ENCODE measurements at places on chromosomes 4 and X. TPM values are rescaled to one million over a fixed set of nuclear protein-coding genes. Genes with fewer than 3 reads are reported as not detected.
A peak's percentile ranks its signal among the peaks of the same experiment; 100 is the strongest.

Gene PCDH7
- total RNA-seq, result not detected

GRCh38 chr4:165760182-165760581, 112.9 kb upstream of the TLL1 start:
- DNase-seq, result no peak

Gene NPY5R
- not detected for total RNA-seq

Gene CXorf49
- not detected for total RNA-seq

GRCh38 chr4:184261246-184261645, 43.6 kb upstream of the ENPP6 start:
- no peak for DNase-seq

DNA sequence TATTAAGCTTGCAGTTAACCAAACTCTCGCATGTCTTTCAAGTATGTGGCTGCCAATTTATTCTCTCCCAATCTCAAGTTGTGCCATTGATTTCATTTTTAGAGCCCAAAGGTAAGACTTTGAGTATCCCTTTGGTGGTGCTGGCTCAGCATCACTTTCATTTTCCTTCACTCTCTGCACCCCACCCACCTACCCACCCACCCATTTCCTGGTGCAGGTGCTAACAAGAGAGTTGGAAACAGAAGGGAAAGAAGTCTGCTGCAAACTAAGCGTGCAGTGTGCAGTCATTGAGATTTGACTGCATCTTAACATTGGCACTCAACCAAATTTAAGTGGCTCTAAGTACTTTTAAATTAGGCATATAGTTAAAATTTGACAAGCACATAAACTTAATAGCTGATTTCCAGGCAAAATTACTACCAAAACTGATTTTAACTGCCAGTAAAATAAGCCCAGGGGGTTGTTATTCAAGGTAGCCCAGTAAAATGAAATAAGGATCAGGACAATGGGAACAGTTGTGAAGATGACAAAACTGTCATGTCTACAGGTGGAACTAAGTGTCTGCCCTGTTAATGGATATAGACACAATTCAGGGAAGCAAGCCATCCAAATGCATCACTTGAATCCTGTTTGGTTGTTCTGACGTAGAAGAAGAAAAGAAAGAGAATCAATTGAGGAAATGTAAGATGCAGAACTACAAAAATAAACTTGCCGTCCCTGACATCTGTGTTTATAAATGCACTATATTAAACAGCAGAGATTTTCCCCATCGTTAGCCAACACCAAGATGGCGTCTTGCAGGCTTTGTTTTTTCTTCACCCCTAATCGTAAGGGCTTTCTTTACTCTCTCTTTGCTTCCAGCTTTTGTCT, 184.2 kb downstream of the KDR start:
- no peak for DNase-seq

Gene RAB40AL
- not detected for total RNA-seq

- no peak for DNase-seq
Measured at GRCh38 chr4:10619220-10619619, 65.3 kb downstream of the CLNK start.

DNA sequence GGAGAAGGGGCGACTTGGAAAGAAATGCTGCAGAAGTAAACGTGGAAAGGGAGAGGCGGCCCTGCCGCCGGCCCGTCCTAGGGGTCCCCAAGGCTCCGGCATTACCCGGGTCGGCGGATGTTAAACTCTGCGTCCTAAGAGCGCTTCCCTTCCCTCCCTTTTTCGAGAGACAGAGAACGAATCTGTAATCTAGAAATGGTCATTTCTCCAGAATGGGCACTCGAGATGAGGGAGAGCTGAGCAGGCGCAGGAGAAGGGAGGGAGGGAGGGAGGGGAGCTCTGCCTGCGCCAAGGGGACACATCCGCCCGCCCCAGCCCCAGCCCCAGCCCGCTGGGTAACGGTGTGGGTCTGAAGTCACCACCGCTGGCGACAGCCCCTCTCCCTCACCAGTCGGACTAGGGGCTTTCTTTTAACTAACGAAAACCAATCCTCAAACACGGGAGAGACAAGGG, 1.7 kb downstream of the HCFC1 start:
- DNase-seq, result no peak

Gene ZAR1
- not detected for total RNA-seq

- no peak for DNase-seq
Measured at GRCh38 chr4:15868111-15868510, 70.4 kb downstream of the FGFBP1 start.

DNA sequence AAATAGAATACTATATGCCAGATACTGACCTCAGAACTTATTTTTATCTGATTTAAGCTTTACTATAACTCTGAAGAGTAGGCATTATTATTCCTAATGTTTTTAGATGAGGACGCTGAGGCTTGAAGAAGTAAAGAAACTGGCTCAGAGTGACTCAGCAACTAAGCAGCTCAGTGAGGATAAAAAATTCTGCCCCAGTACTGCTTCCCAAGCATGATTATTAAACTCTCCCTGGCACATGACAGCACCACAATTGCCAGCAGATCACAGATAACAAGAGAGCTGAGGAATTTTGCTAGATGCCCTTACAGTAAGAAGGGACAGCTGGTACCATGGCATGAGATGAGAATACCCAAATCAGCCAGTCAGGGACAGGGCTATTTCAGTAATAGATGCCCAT, 219.4 kb downstream of the NKX6-1 start:
- DNase-seq, result no peak

DNA sequence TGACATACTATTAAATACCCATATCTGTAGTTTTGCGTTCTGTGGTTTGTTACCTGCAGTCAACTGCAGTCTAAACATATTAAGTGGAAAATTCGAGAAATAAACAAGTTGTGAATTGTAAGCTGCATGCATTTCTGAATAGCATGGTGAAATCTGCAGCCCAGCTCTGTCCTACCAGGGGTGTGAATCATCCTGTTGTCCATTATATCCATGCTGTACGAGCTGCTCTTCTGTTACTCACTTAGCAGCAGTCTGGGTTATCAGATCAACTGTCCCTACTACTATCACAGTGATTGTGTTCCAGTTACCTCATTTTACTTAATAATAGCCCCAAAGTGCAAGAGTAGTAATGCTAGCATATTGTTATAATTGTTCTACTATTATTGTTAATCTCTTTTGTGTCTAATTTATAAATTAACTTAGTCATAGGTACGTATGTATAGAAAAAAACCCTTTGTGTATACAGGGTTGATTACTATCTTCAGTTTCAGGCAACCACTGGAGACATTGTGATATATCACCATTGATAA, 173.7 kb upstream of the FAT4 start:
- no peak for DNase-seq

GRCh38 chr4:47646372-47646771, 161.3 kb downstream of the ATP10D start:
- no peak for DNase-seq

Gene EDA
- total RNA-seq, result 1.6 TPM

- peak; percentile 4 for DNase-seq
Measured at GRCh38 chr4:55736605-55737183, 82.9 kb upstream of the EXOC1L start.

Gene MAGEA2
- total RNA-seq, result not detected

DNA sequence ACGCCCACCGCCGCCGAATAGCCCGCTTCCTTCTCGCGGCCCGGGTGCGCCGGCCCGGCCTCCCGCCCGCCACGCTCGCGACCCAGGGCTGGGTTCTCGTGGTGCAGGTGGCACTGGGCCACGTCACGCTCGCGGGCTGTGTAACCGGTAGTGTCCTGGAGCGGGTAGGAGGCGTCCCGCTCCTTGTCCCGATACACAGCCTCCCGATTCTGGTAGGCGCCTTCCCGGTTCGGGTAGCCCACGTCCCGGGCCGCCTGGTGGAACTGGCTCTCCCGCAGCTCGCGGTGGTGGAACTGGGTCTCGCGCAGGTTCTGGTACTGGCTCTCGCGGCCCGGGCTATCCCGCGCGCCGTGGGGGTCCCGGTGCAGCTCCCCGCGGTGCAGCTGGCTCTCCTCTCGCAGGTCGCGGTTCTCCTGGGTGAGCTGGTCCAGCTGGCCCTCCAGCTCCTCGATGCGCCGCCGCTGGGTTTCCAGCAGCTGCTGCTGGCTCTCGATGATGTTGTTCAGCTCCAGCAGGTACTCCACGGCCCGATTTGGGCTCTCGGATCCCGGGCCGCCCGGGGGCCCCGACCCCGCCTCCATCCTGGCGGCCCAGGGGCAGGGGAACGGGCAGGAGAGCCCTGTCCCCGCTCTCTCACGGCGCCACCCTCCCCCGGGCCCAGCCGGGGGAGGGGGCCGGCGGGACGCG, 39.3 kb upstream of the IQSEC2 start:
- DNase-seq, result peak; percentile 13

DNA sequence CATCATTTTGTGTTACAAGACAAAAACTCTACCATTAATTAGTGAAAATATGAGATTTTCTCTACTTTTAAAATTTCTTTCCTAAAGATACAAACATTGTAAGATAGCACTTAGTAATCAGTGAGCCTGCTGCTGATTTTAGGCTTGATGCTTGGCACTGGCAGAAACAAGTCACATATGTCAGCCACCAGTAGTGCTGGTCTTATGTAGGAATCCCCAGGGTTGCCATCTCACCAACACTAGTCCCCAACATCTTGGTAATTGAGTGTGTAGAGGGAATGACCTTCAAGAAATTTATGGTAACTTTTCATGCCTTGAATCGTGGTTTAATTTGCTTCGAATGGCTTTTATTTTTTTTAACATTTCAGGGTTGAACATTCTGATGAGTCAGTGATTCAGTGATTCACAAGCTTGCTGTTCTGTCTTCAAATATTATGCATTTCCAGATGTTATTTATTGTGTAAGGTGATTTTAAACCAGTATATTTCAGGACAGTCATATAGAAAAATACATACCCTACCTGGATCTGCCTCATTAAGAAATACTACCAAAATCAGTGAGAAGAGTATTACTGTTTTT, 11.9 kb downstream of the EXOC1 start:
- DNase-seq, result no peak

Gene UGT2B15
- not detected for total RNA-seq
